ENCODE measurements at places on chromosomes 4 and X.

- DNase-seq = no peak
Measured at GRCh38 chrX:46575586-46575985, 2.0 kb downstream of the CHST7 start.

GRCh38 chr4:930827-931193, 1.3 kb downstream of the GAK start:
- DNase-seq = no peak

GRCh38 chr4:147057611-147058190, 112.0 kb upstream of the TTC29 start:
- DNase-seq = peak; percentile 59

GRCh38 chr4:84582302-84582987, 482 bp upstream of the CDS1 start:
- peak; percentile 29 for DNase-seq

DNA sequence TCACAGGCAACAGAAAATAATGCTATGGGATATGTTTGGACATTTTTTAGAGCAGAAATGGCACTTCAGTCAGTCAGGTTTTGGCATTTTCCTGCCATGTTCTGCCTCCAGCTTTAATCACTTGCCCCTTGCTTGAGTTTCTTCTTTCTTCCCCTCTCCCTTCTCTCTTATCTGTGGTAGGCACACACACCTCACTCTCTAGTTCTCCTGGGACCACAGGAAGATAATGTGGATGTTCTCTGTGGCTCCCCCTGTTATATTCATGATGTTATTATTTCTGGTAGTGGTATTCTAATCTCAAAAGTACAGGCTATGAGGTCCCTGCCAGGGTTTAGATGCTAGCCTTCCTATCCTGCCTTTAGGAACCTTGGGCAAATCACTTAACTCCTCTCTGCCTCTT, 5.2 kb downstream of the HADH start:
- DNase-seq = no peak

GRCh38 chr4:39285853-39286252, 80.3 kb downstream of the RFC1 start:
- no peak for DNase-seq

DNA sequence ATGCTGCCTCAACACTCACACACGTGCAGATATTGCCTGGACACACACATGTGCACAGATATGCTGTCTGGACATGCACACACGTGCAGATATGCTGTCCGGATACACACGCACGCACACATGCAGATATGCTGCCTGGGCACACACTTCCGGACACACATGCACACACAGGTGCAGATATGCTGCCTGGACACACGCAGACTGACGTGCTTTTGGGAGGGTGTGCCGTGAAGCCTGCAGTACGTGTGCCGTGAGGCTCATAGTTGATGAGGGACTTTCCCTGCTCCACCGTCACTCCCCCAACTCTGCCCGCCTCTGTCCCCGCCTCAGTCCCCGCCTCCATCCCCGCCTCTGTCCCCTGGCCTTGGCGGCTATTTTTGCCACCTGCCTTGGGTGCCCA, 14.7 kb downstream of the FGFRL1 start:
- peak; percentile 63 for DNase-seq

GRCh38 chr4:40916218-40916555, 166.4 kb downstream of the NSUN7 start:
- DNase-seq = peak; percentile 70

GRCh38 chr4:8847331-8847730, 24.3 kb downstream of the HMX1 start:
- DNase-seq = no peak

DNA sequence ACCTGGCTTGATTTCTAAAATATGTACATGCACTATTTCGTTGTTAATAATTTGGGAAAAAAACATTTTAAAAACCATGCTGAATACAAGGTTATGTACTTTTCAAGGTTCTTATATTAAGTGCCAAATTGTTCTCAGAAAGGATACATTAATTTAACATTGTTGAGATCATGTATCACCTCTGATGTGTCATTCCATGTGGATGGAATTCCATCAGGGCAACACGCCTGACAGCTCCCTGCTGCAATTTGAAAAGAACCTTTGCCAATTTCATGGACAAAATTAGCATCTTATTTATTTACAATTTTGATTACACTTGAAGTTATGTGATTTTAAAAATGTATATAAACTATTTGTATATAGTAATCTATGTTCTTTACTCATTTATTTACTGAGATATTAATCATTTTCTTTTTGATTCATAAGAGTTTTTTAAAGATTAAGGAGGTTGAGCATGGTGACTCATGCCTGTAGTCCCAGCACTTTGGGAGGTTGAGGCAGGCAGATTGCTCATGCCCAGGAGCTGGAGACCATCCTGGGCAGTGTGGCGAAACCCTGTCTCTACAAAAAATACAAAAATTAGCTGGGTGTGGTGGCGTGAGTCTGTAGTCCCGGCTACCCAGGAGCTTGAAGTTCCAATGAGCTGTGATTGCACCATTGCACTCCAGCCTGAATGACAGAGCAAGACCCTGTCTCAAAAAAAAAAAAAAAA, 142.8 kb downstream of the ENPP6 start:
- no peak for DNase-seq

GRCh38 chr4:113496698-113497097, 264.8 kb downstream of the CAMK2D start:
- no peak for DNase-seq

Measured in foreskin fibroblast (primary cell).